ENCODE measurements at places on chromosomes 7 and 10.

DNA sequence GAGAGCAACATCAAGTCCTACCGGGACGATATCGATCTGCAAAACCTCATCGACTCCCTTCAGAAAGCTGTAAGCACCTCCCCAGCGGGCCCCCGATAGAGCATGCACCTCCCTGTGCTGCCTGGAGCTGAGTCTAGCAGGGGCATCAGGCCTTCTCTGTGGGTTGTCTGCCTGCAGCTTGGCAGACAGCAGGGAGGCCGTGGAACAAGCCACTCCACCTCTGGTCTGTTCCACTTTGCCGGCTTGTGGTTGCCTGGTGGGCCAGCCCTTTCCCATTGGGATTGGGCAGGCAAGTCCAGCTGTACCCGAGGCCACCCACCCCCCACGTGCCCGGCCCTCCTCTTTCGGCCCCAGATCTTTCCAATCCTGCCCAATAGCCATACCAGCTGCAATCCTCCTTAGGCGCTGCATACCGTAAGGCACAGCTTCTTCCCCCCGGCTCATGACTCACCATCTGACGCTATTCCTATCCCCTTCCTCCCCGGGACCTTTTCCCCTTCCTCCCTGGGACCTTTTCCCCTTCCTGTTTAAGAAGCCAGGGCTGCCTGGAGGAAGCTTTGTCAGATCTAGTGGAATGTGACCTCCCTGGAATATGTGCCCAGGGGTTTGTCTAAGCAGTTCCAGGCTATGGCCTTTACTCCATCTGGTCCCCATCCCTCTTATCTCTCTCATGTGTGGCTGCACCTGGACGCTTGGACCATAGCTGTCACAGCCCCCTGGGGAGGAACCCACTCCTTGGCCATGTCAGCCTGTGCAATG, 28.1 kb upstream of the SH2D4B start:
- no peak for DNase-seq

DNA sequence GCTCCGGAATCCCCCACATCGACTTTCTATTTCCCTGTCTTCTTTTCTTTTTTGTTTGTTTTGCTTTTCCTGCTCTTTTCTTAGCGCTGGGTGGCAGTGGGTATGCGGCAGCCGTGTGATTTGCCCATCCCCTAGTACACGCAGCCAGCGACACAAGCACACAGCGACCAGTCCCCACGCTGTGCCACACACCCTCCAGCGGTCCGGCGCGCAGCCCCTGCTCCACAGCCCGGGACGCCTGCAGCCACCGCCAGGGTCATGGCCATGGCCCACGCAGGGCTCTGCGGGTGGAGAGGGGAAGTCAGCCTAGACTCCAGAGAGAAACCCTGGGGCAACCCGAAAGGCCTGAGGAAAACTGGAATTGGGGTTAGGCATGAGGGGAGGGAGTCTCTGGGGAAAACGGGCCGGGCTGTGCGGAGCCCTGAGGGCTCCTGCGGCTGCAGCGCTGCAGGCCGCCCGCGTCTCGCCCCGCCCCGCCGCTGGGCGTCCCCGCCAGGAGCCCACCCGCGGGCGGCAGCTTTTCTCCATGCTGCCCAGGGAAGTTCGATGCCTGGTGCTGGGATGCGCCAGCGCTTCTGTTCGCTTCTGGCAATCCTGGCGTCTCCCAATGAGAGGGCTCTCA, 2.5 kb downstream of the CHRM2 start:
- DNase-seq = no peak

DNA sequence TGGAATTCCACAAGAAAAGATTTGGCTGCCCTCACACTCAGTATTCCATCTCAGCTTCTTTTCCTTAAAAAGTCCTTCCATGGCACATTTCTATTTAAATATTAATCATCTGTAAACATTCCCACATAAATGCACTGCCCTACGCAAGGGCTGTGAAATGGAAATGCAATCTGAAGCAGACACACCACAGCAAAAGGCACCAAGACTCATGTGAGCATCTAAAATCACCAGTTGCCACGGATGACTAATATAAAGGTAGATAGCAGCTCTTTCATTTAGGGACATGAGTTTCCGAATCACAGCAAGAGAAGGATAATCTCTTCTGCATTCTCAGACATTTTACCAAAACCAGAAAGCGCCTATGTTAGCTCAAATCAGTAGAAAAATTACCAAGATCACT, 31.6 kb downstream of the COA1 start:
- no peak for DNase-seq

DNA sequence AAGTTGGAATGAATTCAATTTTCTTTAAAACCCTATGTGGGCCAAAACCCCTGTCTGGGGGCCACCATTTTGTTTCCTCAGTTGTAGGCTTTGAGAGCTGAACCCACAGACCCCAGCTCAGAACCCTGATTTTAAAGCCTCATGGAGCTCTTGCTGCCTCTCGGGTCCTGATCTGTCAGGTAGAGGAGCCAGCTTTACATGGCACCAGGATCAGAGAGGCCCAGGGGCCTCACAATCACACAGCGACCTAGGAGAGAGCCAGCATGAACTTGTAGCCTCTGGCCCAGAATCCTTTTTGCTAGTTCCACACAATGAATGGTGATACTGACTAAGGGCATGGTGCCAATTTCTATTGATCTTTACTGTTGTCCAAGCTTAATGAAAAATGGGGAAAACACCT, 84.3 kb upstream of the SORCS3 start:
- DNase-seq = no peak

GRCh38 chr10:127977357-127978009, 70.6 kb downstream of the PTPRE start:
- no peak for DNase-seq

DNA sequence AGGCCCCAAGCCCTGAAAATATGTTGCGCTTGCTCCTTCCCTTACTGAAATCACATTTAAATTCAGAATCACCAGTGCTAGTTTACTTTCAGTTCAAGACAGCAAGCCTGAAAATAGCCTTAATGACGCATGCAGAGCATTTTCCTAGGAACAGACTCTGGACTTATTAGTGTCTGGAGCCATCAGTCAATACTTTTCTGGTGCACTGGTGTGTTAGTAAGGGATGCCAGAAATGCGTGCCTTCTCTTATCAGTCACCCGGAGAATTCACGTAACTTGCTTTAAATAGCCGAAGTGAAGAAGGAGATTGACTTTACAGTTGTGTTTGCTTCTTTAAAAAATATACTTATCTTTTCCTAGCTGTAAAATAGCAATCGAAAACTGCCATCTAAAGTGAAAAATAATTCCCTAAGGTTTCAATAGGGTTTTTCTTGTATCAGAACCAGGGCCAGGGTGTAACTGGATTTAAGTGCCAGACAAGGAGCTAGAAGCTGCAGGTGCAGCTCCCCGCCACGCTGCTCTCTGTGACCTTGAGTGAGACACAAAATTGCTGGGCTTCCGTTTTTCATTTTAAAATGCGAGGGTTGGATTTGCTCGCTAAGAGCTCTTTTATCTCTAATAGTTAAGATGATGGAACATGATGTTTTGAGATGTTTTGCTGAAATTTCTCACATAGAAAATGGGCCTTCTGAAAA, 177.8 kb downstream of the NSUN6 start:
- no peak for DNase-seq

GRCh38 chr10:1011696-1012095, 14.0 kb downstream of the IDI2 start:
- no peak for DNase-seq

DNA sequence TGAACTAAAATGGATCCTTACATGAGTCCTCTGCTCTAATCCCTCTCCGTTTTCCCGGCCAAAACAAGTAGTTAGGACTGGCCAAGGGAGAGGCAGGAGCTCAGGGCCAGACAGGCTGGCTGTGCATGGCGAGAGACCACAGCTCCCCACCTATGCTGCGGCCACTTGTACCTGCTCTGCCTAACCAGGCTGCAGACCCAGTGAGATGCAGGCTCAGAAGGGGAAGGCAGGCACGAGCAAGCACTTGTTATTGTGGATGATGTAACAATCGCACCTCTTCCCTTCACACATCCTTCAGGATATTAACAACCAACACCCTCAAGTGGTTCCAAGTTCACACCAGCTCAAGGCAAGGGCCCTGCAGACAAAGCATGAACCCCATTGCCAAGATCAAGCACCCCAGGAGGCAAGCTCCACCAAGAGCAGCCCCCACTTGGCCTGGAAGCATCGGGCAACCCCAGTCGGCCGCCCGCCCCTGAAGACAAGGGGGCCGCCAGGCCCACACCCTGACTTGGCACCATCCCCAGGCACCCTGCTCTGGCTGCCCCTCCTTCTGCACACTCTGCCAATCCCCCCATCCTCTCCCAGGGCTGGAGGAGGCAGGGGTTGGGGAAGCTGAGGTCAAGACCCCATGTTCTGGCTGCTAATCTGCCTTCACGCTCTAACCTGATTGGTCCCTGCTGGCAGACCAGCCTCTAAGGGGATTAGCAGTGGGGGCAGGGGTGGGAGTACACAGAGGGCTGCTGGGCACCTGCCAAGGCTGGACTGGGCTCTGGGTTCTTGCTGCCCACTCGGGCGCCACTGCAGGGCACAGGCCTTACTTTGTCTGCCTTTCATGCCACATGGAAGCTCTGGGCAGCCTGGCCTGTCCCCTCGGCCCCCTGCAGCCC, 111.3 kb downstream of the SLIT1 start:
- DNase-seq = no peak

DNA sequence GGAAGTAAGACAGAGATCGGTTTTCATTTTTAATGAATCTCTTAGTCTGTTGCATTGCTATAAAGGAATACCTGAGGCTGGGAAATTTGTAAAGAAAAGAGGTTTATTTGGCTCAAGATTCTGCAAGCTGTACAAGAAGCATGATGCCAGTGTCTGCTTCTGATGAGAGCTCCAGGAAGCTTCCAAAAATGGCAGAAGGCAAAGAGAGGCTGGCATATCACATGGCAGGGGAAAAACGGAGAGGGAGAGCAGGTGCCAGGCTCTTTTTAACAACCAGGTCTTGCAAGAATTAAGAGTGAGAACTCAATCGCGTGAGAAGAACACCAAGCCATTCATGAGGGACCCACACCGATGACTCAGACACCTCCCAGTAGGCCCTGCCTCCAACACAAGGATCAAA, 125.0 kb upstream of the THSD7A start:
- no peak for DNase-seq

- DNase-seq = no peak
Measured at GRCh38 chr10:29555091-29555745, 79.6 kb downstream of the SVIL start.

GRCh38 chr10:49205206-49205605, 17.0 kb upstream of the TMEM273 start:
- DNase-seq = no peak
